ENCODE measurements at places on chromosomes 2 and 18.

- DNase-seq, result no peak
Measured at GRCh38 chr2:199409759-199410529, 47.8 kb downstream of the SATB2 start.

- no peak for DNase-seq
Measured at GRCh38 chr2:42098571-42099437, 51.0 kb downstream of the PKDCC start.

DNA sequence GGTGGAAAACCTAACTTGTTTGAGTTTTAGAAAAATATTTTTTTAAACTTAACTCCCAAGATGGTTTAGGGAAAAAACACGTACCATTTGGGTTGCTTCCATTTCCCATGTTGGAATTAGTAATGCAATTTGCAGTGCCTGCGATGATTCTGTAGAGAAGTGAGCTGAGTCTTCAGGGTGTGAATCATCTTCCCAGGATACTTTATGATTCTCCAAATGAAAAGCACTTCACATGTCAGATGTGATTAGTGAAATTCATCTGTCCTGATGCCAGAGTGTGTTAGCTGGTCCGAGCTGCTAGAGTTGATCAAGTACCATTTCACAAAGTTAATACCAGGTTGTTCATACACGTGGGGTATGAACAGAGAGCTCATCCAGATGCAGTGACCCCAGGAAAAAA lies 59.1 kb downstream of the ACOXL start:
- no peak for DNase-seq

DNA sequence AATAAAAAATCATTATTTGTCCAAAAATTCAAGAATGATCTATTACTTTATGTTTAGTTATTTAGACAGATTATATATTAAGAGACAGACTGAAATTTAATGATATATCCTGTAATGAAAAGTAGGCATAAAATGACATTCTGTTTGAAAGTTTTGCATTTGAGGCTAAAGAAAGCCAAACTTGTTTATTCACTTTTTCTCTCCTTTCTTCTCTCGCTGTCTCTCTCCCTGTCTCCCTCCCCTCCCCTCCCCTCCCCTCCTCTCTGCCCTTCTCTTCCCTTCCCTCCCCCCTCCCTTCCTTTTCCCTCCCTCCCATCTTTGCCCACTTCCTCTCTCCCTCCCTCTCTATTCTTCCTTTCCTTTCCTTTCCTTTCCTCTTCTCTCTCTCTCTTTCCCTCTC lies 270.6 kb downstream of the MYT1L start:
- DNase-seq, result no peak

- no peak for DNase-seq
Measured at GRCh38 chr2:75710220-75710576, 517 bp downstream of the GCFC2 start.

- DNase-seq, result no peak
Measured at GRCh38 chr2:73740767-73741166, 3.6 kb upstream of the TPRKB start.

GRCh38 chr2:223247136-223247535 lies 195.1 kb downstream of the KCNE4 start:
- DNase-seq, result no peak

DNA sequence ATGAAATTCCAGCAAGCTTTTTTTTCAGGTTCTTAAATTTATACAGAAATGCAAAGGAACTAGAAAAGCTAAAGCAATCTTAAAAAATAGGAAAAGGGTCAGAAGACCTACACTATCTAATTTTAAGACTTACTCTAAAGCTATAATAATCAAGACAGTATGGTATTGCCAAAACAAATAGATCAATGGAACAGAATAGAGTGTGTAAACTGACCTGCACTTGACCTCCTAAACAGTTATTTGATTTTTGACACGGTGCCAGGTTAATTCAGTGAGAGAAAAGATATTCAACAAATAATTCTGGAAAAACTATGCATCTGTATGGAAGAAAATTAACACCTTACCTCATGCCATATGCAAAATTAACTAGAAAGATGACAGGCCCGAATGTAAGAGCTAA lies 73.6 kb downstream of the OLA1 start:
- DNase-seq, result no peak

DNA sequence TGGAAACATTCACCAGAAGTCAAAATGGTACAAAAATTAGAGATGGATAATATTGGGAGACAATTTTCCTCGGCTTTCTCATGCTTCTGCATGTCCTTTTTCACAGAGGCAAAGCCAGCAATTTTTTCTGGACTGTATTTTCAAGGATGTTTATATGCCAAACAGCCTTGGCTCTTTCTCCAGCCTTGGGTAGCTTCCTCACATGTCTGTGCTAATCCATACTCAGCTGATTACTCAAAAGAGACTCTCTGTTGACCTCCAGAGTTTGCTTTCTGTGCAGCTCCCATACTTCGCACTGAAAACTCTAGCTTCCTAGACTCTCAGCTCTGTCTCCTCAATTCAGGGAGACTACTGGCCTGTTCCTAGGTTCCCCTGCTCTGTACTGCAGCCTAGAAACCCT lies 10.6 kb downstream of the C18orf63 start:
- DNase-seq, result no peak

- DNase-seq, result no peak
Measured at GRCh38 chr2:185970148-185970852, 231.7 kb downstream of the FSIP2 start.

DNA sequence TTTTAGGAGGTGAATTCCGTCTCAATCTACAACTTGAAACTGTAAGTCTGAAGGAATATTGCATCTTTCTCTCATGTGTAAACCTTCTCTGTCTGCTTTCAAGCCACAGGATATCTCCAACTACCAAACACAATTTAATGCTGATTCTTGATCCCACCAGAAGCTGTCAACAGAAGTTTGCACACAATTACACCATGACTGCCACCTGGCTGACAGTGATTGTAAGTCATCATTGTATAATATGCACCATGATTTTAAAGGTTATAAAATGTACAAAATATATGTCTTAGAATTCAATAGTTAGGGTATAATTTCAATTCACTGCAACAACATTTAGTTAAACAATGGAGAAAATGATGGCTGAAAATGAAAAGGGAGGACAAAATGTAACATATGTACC lies 18.4 kb downstream of the PREPL start:
- no peak for DNase-seq

GRCh38 chr18:62460851-62461300 lies 61.9 kb upstream of the ZCCHC2 start:
- DNase-seq, result no peak

Data from Panc1 (cell line).